Choroid plexus epithelial cell (primary cell): ENCODE measurements at places on chromosomes 4 and X.

GRCh38 chrX:137999552-137999951, 433.6 kb downstream of the ZIC3 start:
- no peak for DNase-seq

- no peak for DNase-seq
These were observed 327.5 kb upstream of the FRG1 start for GRCh38 chr4:189613207-189613606.

DNA sequence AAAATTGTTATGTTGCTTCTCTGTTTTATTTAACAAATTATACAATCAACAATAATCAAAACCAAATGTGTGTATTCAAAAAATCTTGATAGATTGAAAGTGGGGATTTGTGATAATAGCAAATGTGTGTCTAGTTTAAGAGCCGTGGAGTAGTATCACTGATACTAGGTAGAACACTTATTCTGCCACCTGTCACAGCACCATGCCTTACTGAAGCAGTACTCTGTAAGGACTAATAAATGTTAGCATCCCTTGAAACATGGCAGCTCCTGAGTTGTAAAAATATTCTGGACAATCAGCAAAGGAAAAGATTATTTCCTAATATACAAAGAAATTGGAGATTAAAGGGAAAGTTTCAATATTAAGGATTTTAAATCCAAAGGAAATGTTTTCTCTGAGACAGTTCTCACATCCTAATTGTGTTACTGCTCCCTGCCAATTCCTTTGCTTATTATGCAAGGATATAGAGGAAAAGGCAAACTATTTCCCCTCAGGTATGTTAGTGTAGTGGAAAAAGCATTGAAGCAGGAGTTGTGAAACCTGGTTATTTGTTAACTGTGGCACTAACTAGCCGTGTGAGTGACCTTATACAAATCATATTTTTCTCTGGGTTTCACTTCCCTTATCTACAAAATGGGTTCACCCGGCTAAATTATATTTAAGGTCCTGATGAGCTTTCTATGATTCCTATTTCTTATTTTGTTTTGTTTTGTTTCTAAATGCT, 303.1 kb downstream of the ARHGAP24 start:
- no peak for DNase-seq

DNA sequence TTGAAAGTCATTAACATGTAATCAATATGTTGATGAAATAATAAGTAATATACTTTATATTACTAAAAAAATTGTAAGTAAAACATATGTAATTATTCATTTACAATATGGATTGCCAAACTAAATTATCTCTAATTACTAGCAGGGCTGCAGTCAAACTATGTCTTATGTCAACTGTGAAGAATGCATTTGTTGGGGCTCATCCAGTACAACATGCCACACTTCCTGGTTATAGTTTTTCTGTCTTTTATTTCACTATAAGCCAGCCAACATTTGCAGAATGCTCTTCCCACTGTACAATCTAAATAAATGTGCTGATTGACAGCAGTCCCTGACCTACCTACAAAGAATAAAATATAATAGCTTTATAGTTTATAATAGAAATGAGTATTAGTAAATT, 975.4 kb upstream of the NDST4 start:
- DNase-seq = peak; percentile 14

DNA sequence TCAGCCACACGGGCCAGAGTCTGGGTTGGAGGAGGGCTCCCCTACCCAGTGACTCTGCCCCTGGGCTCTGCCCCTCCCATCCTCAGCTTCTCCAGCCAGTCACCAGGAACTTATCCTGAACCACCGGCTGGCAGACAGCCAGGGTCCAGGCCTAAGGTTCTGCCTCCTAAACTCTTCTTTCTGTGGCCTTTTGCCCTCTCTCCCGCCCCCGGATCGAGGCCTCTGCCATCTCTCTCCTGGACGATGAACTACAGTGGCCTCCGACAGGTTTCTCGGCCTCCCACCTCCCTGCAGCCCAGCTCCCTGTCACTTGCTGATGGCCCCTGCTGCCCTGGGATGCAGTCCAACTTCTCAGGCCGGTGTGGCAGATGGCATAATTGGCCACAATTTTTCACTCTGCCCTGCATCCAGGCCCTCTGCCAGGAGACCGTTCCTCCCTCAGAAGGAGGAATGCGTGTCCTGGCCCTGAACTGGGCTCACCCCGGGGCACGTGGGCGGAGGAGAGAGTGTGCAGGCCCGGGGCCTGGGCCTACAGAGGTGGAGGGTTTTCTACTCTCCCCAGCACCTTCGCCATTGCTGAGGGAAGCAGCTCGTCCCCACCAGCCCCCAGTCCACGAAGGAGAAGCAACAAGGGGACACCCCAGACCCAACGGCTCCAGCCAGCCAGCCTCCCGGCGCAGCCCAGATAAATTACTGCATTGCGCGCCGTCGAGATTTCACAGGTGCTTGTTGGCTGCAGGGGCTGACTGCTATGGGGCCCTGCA, 81.9 kb upstream of the LRPAP1 start:
- DNase-seq = no peak

- DNase-seq = no peak
These were observed 108.1 kb downstream of the MGST2 start for GRCh38 chr4:139773560-139774318.

DNA sequence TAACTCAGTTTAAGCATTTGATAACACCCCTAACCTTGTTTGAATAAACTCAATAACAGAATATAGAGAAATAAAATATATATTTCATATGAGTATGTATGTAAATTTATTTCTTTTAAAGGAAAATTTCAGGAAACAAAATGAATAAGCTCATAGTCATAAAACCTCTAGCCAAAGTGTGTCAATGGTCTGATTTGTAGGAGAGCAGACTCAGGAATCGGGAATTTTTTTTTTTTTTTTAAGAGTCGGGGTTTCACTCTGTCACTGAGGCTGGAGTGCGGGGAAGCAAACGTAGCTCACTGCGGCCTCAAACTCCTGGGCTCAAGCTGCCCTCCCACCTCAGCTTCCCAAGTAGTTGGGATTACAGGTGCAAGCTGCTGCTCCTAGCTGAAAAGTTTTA, 2.4 kb downstream of the PKD2 start:
- DNase-seq = no peak
